ENCODE measurements at places on chromosomes 4 and X. TPM values are rescaled to one million over a fixed set of nuclear protein-coding genes. Genes with fewer than 3 reads are reported as not detected.

Gene FMR1NB
- total RNA-seq, result not detected

Gene NOX1
- total RNA-seq, result not detected

DNA sequence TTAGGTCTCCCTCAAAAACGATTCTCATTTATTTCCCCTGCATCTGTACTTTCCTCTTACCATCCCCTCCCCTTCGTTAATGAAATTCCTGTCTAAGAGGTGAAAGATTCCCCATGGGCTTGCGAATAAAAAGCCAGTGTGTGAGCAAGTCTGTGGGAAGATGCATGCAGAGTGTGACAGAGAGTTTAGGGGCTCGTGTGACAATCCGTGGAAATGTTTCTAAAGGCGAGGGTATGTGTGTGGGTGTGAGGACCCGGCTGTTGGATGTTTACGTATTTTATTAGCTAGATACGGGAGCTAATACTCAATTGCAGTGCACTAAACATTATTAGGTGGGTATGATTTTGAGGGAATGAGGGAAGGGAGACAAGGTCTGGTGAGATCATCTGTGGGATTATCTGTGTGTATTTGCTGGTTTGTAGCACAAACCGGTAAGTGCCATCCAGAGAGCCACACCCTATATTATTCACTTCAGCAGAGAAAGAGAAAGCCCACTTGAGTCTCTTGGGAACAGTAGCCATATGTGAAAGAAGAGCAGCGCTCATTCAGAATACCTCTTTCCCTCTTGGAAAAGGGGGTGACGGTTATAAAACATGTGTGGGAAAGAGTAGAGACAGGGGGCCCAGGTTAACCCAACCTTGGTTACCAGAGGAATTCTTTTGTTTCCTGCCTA is 893 bp upstream of the HOPX start:
- DNase-seq, result no peak
- H3K36me3 ChIP-seq, result no peaks in the 10 kb centered on the region
- peak overlapping the region; percentile 81 for H3K4me3 ChIP-seq

GRCh38 chr4:78299565-78299972 is 242.4 kb downstream of the FRAS1 start:
- H3K4me3 ChIP-seq, result no peak overlapping the region
- no peak overlapping the region for H3K27ac ChIP-seq
- no peak for DNase-seq

DNA sequence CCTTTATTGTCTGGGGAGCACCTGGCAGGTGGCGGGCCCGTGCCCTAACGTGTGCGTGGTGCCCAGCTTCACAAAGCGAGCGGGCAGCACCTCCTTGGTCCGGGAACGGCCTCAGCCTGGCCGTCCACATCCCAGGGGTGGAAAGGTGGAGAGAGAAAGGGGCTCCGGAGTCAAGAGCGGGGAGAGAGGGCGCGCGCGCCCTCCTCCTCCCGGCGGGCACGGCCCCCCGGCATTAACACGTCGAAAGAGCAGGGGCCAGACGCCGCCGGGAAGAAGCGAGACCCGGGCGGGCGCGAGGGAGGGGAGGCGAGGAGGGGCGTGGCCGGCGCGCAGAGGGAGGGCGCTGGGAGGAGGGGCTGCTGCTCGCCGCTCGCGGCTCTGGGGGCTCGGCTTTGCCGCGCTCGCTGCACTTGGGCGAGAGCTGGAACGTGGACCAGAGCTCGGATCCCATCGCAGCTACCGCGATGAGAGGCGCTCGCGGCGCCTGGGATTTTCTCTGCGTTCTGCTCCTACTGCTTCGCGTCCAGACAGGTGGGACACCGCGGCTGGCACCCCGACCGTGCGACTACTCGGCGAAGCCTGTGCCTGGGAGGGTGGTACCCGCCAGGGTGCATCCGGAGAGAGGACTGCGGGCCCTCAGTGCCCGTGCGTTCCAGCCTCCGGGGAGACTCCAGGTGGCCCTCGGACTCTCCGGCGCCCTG is at the start of gene KIT:
Gene KIT (plus strand): TSS at position 407 of the 701 bp plus-strand sequence. CDS start 58 bp downstream, at position 465.
- H3K36me3 ChIP-seq, result no peaks in the 10 kb centered on the region
- H3K4me1 ChIP-seq, result peaks cover 29% of the 10 kb centered on the region
- no peak within 1 kb of the TSS for H3K27ac ChIP-seq
- H3K4me3 ChIP-seq, result peak within 1 kb of the TSS; percentile 84

Gene CXorf49
- not detected for total RNA-seq

Gene FAAH2
- total RNA-seq, result 5.6 TPM

Gene UCP1
- total RNA-seq, result not detected

DNA sequence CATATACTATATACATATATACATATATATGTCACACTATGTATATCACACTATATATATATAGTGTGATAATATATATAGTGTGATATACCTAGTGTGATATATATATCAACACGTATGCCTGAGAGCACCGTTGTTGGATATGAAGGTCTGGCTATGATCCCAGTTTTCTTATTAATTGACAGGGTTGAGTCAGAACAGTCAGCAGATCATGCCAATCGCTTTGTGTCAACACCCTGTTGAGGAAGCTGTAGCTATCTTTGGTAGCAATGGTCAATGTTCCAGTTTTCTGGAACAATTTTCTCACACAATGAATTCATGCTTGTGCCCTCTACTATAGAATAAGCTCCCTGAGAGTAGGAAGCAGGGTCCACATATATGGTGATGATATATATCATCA is 496.0 kb upstream of the AGA start:
- no peaks in the 10 kb centered on the region for H3K36me3 ChIP-seq
- H3K4me1 ChIP-seq, result no peaks in the 10 kb centered on the region
- no peak overlapping the region for H3K4me3 ChIP-seq
- H3K27me3 ChIP-seq, result no peaks in the 10 kb centered on the region
- no peak for DNase-seq
- no peak overlapping the region for H3K27ac ChIP-seq

DNA sequence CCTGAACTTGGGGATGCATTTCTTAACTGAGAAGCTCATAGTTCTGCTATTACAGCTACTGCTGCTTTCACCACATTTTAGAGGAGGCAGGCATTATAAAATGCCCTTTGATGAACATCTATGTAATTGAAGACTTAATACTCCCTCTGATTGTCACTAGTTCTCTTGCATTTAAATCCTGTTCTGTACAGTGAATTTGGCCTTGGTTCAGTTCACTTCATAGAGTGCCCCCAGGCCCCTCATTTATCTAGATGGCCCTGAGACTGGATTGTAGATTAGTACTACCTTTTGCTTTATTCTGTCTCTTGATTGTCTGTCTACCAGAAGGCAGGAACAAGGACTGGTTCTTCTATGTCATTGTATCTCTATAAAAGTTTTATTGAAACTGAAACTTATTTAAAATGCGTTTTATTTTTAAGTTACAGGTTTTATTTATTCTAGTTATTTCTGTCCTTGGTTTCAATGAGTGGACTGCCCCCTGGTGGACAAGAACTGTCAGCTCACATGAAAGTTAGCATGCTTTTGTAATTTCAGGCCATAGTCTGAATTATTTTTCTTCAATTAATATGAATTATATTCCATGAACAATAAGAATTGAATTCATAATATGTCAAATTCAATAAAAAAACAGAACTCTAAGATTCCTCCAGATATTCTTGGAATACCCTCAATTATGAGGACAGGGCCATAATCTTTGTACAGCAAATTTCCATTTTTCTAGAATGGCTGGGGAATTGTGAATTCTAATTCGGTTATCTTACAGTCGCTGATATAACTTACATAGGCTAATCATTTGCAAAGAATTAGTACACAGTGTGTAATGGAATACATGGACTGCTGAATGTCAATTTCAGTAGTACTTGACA is 47.2 kb upstream of the TMEM33 start:
- DNase-seq, result no peak
- H3K36me3 ChIP-seq, result no peaks in the 10 kb centered on the region
- H3K27me3 ChIP-seq, result peaks cover 36% of the 10 kb centered on the region
- no peak overlapping the region for H3K4me3 ChIP-seq
- no peaks in the 10 kb centered on the region for H3K4me1 ChIP-seq

Gene BRCC3
- 18.3 TPM for total RNA-seq

DNA sequence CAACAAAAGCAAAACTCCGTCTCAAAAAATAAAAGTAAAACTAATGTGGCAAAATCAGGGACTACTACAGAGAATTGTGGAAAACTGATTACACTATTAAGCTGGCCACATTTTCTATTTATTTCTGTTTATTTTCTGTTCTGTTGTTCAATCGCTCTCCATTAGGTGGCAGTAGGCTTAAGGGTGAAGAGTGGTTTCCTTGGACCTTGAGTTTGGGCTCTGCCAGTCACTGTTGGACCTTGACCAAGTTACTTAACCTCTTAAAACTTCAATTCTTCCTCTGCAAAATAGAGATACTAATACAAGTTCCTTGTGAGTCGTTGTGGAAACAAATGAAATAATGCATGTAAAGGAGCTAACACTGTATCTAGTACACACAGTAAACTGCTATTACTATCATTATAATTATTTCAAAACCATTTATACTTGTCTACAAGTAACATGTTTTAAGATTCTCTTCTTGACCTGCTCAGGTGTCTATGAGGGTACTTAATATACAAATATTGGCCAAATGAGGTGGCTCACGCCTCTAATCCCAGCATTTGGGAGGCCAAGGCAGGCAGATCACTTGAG is 15.2 kb downstream of the HSD17B11 start:
- no peaks in the 10 kb centered on the region for H3K27me3 ChIP-seq
- no peak for DNase-seq
- H3K4me1 ChIP-seq, result peaks cover 4% of the 10 kb centered on the region
- H3K36me3 ChIP-seq, result peaks cover 18% of the 10 kb centered on the region

DNA sequence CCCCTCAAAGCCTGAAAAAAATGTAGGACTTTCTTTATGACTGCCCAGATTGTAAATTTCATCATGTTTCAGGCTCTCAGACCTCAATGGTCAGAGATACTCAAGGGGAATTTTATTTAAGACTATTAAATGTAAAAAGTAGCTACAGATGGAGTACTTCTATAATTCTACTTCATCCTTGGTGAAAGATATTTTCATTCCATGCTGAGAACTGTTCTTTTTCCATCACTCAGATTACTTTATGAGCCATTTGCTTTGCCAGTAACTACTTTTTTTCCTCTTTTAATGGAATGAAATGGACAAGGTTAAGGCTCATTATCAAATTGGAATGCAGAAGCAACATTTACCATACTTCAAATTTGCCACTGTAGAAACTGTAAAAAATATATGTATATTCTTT is 38.0 kb upstream of the PLS3 start:
- no peak overlapping the region for H3K27ac ChIP-seq
- no peak overlapping the region for H3K4me3 ChIP-seq
- DNase-seq, result no peak
- no peaks in the 10 kb centered on the region for H3K36me3 ChIP-seq
- no peaks in the 10 kb centered on the region for H3K27me3 ChIP-seq

- no peak overlapping the region for H3K4me3 ChIP-seq
- H3K27ac ChIP-seq, result no peak overlapping the region
- no peaks in the 10 kb centered on the region for H3K27me3 ChIP-seq
- H3K4me1 ChIP-seq, result no peaks in the 10 kb centered on the region
- H3K36me3 ChIP-seq, result peaks cover 37% of the 10 kb centered on the region
Measured at GRCh38 chr4:1384675-1385372, 21.4 kb downstream of the NKX1-1 start.

GRCh38 chrX:139930916-139931645 is 1.8 kb downstream of the ATP11C start:
- peak overlapping the region; percentile 87 for H3K27ac ChIP-seq
- H3K4me1 ChIP-seq, result peaks cover 25% of the 10 kb centered on the region
- peak; percentile 25 for DNase-seq
- H3K36me3 ChIP-seq, result no peaks in the 10 kb centered on the region
- H3K4me3 ChIP-seq, result peak overlapping the region; percentile 84

DNA sequence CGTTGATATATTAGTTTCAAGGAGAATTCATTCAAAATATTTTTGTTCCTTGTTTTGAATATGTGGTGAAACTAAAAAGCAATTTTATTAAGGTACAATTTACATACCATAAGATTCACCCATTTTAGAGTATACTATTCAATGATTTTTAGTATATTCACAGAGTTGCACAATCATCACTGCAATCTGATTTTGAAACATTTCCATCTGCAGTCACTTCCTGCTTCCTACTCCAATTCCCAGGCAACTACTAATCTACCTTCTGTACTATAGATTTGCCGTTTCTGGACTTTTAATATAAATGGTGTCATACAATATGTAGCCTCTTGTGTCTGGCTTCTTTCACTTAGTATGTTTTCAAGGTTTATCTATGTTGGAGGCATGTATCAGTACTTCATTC is 71.3 kb downstream of the SLC9A7 start:
- H3K27me3 ChIP-seq, result no peaks in the 10 kb centered on the region
- H3K27ac ChIP-seq, result no peak overlapping the region

Gene PFKFB1
- total RNA-seq, result 0.44 TPM

DNA sequence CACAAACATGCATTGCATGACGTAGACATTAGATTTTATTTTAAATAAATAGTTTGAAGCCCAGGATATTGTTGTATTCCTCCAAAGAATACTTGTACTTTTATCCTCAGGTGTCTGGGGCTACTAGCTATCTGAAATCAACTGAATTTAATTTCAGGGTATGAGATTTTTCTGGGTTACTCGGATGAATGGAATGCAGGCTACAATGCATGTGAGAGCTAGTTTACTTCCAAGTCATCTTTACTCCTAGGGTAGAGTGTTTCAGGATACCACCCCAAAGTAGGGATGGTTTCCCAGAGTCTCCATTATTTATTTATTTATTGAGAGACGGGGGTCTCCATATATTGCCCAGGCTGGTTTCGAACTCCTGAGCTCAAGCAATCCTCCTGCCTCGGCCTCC is 66.4 kb downstream of the HPRT1 start:
- H3K36me3 ChIP-seq, result no peaks in the 10 kb centered on the region
- no peaks in the 10 kb centered on the region for H3K27me3 ChIP-seq
- H3K4me3 ChIP-seq, result no peak overlapping the region
- peaks cover 5% of the 10 kb centered on the region for H3K4me1 ChIP-seq
- no peak for DNase-seq
- H3K27ac ChIP-seq, result no peak overlapping the region

Gene SPINK2
- total RNA-seq, result 34.9 TPM

GRCh38 chr4:40687676-40688389 is 58.2 kb upstream of the RBM47 start:
- no peaks in the 10 kb centered on the region for H3K27me3 ChIP-seq
- no peaks in the 10 kb centered on the region for H3K4me1 ChIP-seq
- DNase-seq, result no peak
- H3K27ac ChIP-seq, result no peak overlapping the region

- peaks cover 6% of the 10 kb centered on the region for H3K36me3 ChIP-seq
- DNase-seq, result no peak
- H3K27ac ChIP-seq, result no peak overlapping the region
- H3K4me1 ChIP-seq, result peaks cover 29% of the 10 kb centered on the region
Measured at GRCh38 chr4:112516471-112517066, 589 bp upstream of the NEUROG2 start.

DNA sequence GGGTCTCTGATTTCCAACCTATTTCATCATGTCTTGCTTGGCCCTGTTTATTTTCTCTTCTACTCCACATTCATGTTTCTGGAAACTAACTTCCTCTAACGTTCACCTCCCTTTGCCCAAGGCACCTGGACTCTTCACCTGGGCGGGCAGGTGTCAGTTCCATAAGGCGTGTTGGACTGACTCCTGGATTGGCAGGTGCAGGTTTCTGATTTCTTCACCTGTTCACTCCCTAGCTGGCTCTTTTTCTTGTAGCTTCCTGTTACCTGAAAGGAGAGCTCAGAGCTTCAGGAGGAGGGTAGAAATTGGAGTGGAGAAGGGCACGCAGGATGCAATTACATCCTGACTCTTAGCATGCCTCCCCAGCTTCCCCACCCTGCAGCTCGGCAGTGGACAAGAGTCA is 350.8 kb upstream of the KLF3 start:
- DNase-seq, result no peak
- H3K27me3 ChIP-seq, result no peaks in the 10 kb centered on the region
- H3K36me3 ChIP-seq, result no peaks in the 10 kb centered on the region
- H3K4me1 ChIP-seq, result peaks cover 39% of the 10 kb centered on the region

Gene ARFIP1
- 11.3 TPM for total RNA-seq

Gene CNGA1
- not detected for total RNA-seq

GRCh38 chrX:13506574-13506973 is 62.8 kb upstream of the EGFL6 start:
- H3K27ac ChIP-seq, result no peak overlapping the region
- no peaks in the 10 kb centered on the region for H3K36me3 ChIP-seq
- H3K4me1 ChIP-seq, result peaks cover 3% of the 10 kb centered on the region
- peak; percentile 32 for DNase-seq
- no peaks in the 10 kb centered on the region for H3K27me3 ChIP-seq
